ENCODE measurements at places on chromosomes 3 and 15.

- no peak for DNase-seq
Measured at GRCh38 chr3:46138581-46138980, 69.5 kb downstream of the CCR1 start.

- DNase-seq = no peak
Measured at GRCh38 chr15:97517737-97518136, 442.8 kb upstream of the ARRDC4 start.

GRCh38 chr15:55297315-55297714, 7.7 kb upstream of the RAB27A start:
- DNase-seq = no peak

- no peak for DNase-seq
Measured at GRCh38 chr3:173943264-173943663, 545.7 kb downstream of the NLGN1 start.

DNA sequence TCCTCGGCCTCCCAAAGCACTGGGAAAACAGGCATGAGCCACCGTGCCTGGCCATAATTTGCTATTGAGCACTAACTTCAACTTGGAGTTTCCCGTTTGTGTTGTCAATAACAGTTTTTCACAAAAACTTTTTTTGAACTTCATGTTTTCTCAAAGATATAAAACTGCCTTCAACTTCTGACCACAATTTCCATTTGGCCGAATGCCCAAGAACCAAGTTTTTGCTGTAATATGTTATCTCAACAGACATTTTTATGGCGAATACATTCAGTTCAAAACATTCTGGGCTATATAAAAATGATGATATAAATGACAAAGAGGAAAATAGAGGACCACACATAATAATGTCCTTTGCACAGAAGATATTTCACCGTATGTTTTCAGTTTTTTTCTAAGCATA, 56.4 kb downstream of the NEDD4 start:
- DNase-seq = no peak
